ENCODE measurements at places on chromosomes 4 and X.

DNA sequence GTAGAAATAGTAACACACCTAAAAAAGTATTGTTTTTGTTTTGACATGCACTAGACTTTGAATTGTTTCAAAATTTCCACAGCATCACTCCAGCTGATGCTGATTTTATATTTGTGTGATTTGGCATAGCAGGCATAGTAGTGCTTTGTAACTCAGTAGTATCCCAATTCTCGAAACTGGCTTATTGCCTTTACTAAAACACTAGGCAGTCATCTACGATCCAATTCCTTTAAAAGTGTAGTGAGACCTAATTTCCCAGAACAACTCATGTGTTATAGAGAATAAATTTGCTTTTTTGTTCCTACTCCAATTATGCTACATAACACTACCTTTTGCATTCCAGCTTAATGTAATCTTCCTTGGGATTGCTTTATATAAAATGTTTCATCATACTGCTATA is 797.7 kb downstream of the ADGRL3 start:
- no peak for DNase-seq

DNA sequence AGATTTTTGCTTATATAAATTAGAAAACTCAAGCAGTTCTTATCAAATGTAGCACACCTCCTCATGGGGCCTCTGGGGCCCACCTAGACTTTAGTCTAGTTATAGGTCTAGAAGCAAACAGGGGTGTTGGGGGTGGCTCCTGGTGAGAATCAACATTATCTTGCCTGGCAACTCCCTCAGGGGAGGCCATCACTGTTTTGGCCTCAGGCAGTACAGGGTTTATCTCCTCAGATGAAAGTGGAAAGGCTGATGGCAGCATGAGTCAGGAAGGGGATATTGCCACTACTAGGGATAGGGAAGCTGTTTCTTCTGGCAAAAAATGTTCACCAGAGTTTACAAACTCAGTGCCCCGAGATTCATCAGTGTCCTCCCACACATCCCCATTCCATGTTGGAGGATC is 232.4 kb upstream of the BMP3 start:
- no peak for DNase-seq

GRCh38 chr4:86152454-86152853 is 207.4 kb downstream of the MAPK10 start:
- DNase-seq = no peak

DNA sequence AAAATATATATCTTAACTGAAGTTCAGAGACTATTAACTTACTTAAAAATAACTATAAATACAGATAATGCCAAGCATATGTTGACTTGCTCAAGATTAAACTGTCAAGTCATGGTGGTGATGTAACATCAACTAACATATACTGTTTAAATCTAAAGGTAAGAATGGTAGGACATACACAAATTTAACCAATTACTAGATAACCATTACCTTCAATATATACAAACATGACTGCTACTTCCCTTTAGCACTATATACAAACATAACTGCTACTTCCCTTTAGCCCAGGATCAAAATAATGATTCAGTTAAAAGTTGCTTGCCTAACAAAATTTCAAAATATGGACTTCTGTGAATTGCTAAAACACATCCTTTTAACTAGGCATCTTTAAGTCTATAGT is 14.9 kb downstream of the HNRNPD start:
- no peak for DNase-seq

DNA sequence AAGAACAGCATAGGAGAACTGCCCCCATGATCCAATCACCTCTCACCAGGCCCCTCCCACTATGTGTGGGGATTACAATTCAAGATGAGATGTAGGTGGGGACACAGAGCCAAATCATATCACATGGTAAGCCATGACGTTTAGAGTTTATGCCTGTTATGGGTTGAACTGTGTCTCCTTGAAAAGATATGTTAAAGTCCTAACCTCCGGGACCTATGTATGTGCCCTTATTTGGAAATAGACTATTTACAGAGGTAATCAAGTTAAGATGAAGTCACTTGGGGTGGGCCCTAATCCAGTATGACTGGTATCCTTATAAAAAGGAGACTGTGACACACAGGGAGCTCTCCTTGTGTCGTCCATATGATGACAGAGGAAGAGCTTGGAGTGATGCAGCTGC is 25.2 kb upstream of the SLC2A9 start:
- DNase-seq = no peak

DNA sequence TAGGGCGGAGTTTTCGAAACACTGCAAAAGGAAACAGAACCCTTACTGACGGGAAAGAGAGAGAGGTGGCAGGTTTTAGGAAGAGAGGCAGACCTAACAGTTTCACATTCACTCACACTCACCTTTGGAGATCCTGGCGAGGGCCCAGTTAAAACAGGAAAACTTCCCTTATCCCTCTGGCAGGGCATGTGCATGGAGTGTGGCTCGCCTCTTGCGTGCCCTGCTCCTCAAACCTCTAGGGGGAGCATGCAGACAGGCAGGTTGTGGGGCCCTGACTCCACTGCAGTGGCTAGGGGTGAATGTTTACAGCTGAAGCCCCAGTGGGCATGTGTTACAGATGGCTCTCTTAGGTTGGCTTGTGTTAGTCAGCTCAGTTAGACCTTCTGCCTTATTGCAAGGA is 451.5 kb downstream of the UBE2NL start:
- DNase-seq = no peak

- DNase-seq = no peak
Measured at GRCh38 chr4:139887962-139888735, 222.5 kb downstream of the MGST2 start.

DNA sequence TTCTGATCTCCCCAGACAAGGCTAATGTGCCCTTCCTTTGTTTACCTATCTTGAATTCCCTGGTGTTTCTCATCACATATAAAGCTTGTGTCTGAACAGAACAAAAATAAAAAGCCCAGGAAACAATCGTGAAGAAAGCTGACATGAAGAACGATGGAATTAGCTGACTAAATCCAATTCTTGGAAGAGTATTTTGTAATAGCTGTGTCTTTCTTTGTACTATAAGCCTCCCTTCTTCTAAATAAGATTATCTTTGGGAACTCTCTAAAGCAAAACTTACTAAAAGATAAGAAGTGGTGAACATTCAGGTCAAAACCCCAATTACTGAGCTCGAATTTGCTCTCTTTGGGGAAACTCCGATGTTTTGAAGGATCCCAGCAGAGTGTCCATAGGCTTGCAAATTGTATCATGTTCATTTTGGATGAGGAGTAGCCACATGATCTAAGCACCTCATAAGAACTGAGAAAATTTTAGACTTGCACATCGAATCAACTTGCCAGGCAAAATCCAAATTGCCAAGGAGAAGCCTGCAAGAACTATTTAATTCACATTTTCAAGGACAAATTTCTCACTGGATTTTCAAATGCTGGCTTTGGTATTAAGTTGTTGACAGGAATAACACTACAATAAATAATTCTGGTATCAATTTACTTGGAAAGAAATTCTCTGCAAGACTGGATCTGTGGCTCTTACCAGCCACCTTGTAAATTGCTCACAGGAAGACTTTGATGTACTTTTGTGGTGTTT is 106.2 kb downstream of the LNX1 start:
- DNase-seq = no peak

DNA sequence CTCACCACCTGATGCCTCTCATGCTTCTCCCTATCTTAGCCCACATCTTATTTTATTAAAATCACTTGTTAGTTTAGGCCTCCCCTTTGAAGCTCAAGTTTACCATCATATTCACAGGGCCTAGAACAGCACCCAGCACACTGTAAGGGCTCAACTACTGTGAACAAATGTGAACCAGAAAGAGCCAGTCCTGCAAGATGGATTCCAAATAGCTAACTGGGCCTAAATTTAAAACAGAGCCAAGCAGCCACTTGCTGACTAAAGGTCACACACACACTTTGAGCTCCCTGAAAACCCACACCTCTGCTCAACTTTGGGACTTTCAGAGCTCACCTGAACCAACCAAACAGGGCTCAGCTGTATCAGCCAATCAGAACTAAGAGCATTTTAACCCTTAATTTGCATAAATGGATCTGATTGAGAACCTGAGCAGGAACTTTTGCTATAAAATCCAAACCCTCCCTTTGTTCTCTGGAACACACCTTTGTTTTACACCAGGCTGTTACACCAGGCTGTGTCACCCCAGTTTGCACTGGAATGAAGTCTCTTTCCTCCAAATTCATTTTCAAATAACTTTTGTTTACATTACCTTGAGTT is 62.1 kb upstream of the EXOC1L start:
- DNase-seq = no peak

DNA sequence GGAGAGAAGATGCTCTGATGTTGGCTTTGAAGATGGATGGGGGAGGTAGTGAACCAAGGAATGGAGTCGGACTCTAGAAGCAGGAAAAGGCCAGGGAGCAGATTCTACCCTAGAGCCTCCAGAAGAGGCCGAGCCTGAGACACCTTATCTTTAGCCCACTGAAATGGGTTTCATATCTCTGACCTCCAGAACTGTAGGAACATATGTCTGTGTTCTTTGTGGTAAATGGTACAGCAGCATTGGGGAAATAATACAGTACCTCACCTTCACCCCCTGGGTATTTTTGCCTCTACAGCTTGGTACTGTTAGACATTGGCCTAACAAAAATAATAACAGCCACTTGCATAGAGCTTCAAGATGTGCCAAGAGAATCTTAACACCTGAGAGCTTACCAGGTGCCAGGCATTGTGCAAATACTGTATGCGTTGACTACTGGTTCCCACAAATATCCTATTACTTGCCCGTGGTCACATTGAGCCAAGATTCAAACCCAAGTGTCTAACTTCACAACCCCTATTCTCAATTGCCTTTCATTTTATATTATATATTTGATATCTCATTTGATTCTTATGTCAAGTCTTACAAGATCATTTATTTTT is 57.0 kb upstream of the PGM2 start:
- no peak for DNase-seq

DNA sequence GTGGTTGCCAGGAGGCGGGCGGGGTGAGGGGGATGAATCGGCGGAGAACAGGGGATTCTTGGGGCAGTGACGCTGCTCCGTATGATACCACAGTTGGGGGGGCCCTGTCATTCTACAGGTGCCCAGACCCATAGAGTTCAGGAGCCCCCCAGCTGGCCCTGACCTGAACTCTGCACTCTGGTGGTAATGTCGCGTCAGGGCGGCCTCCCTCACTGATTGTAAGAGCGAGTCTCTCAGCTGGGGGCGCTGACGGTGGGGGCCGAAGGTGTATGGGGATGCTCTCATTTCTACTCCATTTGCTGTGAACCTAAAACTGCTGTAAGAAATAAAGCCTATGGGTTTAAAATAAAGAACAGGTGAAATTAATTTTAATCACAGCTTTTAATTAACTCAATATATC is 91.8 kb upstream of the PSAPL1 start:
- DNase-seq = no peak

- DNase-seq = no peak
Measured at GRCh38 chrX:154419688-154420401, 8.5 kb downstream of the TAFAZZIN start.

DNA sequence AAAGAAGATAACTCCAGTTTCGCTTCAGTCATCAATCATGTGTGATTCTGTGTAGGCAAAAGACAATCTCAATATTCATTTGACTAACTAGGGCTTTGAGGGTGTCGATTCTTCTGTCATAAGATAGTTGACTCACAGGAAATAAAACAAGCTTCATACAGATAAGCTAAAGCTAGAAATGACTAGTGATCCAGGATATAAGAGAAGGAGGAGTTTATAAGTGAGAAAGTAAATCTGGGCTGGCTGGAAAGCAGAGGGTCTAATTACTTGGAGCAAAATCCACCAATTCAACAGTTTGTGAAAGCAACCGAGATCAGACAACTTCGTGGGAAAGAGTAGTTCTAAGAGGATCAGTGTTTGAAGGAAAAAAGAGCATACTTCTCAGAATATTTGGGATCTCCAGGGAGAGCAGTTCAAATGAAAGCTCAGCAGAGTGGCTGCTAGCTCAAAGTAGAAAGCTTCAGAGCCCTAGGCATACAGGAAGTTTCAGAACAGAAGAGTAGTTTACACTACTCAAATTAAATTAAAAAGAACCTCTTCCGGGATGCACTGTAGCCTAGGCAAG is 429.3 kb downstream of the INPP4B start:
- peak; percentile 56 for DNase-seq

DNA sequence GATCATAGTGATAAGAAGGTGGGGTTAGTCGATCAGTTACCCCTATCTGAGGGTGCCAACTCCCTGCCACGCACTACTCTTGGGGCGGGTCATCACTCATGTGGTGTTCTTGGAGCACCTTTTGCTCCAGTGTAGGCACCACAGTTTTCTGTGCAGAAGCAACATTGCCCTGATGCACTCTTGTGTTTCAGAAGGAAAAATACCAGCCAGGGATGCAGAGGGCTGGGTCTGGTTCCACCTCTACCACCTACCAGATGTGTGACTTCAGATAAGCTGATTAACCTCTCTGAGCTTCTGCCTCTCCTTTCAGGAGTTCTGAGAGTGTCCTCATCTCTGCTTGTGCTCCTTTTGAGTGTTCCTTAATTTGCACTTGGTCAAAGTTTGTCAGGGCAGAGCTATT is 29.9 kb upstream of the PROM1 start:
- no peak for DNase-seq

DNA sequence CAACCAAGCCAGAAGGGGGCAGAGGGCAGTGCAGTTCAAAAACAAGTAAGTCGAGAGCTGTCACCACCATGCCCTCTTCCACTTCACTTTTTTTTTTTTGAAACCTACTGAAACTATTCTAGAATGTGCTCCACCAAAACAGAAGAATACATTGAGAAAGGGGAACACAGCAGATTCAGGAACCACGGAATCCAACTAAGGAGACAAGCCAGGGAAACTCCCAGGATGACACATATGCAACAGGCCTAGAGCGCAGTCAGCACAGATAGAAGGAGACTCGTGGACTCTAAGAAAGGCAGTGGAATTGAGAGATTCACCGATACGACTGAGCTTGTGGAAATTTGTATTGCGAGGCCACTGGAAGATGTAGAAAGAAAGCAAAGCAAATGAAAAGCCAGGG is 66.1 kb downstream of the PHKA2 start:
- DNase-seq = no peak

DNA sequence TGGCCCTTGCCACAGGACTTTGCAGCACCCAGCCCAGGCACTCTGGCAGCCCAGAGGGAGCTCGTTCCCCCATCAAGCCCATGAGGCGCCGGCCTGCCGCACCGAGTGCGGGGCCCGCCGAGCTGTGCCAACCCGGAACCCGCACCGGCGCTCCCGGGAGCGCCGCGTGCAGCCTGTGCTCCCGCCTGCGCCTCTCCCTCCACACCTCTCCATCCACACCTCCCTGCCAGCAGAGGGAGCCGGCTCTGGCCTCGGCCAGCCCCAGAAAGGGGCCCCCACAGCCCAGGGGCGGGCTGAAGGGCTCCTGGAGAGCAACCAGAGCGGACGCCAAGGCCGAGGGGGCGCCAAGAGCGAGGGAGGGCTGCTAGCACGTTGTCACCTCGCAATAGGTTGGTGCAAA is 268.8 kb downstream of the MID1IP1 start:
- DNase-seq = no peak

DNA sequence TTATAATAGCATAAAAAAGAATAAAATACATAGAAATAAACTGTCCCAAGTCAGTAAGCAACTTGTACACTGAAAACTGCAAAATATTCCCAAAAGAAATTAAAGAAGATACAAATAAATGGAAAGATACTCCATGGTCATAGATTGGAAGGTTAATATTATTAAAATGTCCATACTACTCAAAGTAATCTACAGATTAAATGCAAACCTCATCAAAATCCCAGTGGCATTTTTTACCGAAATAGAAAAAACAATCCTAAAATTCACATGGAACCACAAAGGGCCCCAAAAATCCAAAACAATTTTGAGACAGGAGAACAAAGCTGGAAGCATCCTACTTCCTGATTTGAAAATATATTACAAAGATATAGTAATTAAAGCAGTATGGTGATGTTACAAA is 133.0 kb downstream of the NDST3 start:
- no peak for DNase-seq
